ENCODE measurements at places on chromosomes 7 and 10.

DNA sequence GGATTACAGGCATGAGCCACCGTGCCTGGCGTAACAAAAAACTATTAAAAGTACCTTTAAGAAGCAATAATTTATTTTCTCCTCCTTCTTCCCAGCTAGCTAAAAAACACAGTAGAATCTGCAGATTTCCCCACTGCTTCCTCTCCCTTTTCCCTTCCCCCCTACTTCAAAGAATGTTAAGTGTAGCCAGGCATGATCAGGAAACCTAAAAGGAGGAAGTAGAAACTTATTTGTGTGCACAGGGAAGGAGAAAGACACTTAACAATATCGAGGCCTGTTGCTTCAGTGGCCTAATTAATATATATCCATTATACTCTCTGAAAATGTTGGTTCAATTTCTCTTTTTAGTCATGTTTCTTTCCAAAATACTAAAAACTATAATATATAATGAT lies 127.7 kb downstream of the NRBF2 start:
- no peak for DNase-seq

- DNase-seq, result no peak
Measured at GRCh38 chr10:4670737-4671136, 155.3 kb upstream of the AKR1E2 start.

GRCh38 chr10:86535132-86535882 lies 13.7 kb upstream of the WAPL start:
- peak; percentile 91 for DNase-seq

DNA sequence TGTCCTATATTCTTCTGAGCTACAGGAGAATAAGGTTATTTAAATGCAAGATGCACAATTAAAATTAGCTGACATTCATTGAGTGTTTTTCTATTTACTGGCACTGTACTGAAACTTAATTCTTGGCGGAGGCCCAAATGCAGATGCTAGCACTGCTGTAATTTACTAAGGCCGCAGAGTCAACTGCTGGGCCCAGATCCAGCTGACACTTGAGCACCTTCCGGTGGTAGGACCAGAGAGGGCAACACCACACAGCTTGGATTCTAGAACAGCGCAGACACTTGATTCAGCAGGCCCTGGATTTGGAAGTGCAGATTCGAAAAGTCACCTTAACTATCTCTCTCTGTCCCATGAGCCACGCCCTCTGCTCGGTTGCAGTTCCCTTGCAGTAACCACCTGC lies 228.6 kb upstream of the TMEM72 start:
- DNase-seq, result no peak

DNA sequence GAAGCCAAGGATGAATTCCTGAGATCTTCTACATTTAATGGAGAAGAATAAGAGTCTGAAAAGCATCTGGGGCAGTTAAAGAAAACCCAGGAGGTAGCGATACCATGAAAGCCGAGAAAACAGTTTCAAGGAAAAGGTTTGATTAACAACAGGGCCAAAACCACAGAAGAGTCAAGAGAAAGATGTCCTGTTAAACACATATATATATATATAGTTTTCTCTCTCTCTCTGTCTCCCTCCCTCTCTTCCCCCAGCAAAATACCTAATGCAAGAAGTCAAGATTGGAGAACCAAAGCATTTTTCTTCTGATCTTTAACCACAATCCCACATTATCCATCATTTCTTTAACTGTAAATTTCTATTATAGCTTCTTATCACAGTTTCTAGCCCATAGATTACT lies 261.4 kb downstream of the SNX13 start:
- no peak for DNase-seq

- DNase-seq, result no peak
Measured at GRCh38 chr7:18179093-18179492, 151.4 kb upstream of the PRPS1L1 start.

DNA sequence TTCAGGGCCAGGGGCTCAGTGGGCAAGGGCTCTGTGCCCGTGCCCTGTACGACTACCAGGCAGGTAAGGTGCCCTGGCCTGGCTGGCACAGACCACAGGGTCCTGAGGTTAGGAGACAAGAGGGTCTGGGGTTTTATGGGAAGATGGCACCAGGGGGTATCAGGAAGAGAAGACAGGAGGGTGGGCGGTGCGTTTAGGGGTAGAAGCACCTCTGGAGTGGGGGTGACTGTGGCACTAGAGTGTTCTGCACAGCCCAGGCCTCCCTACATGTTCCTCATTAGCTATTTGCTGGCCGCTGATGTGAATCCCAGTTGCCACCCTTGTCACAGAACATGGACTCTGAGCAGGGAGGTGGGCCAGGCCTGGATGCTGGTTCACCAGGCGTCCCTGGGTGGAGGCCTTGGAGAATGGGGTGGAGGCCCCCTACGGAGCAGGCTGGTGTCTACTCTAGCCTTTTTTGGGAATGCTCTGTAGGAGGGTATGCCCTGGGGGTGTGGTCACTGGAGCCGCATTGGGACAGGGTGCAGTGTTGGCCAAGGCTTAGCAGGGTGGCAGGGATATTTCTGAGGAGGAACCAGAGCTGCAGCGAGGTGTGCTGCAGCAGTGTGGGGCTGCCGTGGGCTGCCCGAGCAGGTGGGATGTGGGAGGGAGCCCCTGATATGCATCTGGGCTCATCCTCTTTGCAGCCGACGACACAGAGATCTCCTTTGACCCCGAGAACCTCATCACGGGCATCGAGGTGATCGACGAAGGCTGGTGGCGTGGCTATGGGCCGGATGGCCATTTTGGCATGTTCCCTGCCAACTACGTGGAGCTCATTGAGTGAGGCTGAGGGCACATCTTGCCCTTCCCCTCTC lies 5.0 kb downstream of the PGAM2 start:
- peak; percentile 33 for DNase-seq

- DNase-seq, result no peak
Measured at GRCh38 chr7:51019191-51019844, 236.6 kb upstream of the GRB10 start.

GRCh38 chr10:120181154-120181553 lies 275.9 kb upstream of the PLPP4 start:
- no peak for DNase-seq

- no peak for DNase-seq
Measured at GRCh38 chr10:61751599-61751998, 88.9 kb downstream of the CABCOCO1 start.

GRCh38 chr10:5595591-5595990 lies 70.8 kb downstream of the ASB13 start:
- peak; percentile 19 for DNase-seq

DNA sequence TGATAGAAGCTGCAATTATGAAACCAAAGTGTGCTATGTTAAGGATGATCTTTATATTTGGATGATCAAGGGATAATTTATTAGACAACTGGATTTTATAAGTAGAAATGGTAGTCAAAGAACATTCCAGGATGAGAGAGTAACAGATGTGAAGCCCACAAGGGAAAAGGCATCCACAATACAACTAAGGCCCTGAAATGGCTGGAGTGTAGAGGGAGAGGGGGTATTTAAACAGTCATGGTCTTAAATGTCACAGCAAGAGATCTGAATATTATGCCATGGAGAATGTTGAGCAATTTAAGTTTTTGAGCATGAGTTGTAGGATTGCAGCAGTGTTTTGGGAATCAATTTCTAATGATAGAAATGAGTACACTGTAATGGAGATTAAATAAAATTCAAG lies 282.3 kb upstream of the DKK1 start:
- no peak for DNase-seq

DNA sequence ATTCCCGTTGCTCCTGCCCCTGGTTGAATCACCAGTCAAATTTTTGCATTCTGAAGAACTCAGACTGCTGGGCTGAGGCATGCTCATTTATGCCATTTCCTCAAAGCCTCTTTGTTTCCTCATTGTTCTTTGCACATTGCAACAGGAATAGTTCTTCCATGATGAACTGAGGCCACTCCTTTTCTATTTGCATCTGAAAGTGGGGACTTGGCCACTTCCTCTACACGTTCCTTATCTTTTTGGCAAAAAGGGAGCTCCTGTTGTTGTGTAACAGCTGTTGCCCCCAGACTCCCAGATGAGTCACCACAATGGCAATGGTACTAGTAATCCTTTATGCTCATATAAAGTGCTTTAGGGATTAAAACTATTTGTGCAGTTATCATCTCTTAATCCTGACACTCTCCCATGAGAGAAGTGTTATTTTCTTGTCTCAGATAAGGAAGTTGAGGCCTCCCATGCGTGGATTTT lies 20.1 kb upstream of the ITPRID1 start:
- DNase-seq, result no peak

- DNase-seq, result no peak
Measured at GRCh38 chr7:192701-193480, 520 bp downstream of the FAM20C start.

DNA sequence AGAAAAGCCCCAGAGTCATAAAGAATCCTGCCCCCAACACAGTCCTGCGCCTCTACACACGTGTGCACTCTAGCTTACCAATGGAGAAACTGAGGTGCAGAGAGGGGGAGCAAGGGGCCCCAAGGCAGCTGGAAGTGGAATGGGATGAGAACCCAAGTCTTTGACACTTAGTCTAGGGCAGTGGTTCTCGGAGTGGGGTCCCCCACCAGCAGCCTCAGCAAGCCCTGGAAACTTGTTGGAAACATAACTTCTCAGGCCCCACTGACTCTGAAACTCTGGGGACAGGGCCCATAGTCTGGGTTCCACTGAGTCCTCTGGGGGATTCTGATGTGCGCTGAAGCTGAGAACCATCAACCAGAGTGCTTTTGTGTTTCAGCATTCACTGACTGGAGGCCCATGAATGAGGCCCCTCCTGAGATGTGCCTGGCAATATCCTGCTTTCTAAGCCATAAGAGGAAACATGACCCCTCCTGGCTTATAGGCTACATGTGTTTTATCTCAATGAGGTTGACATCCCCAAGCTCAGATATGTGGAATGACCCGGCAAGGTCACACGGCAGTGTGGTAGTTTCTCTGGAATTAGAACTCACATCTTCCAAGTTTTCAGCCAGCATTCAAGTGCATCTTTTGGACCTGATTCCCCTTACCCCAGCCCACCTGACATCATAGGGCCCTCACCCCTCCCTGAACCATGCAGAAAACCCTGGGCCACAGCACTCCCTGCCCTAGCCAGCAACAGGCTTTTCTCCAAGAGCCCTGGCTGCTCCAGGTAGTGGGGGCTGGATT lies 147.3 kb upstream of the PCBD1 start:
- no peak for DNase-seq

DNA sequence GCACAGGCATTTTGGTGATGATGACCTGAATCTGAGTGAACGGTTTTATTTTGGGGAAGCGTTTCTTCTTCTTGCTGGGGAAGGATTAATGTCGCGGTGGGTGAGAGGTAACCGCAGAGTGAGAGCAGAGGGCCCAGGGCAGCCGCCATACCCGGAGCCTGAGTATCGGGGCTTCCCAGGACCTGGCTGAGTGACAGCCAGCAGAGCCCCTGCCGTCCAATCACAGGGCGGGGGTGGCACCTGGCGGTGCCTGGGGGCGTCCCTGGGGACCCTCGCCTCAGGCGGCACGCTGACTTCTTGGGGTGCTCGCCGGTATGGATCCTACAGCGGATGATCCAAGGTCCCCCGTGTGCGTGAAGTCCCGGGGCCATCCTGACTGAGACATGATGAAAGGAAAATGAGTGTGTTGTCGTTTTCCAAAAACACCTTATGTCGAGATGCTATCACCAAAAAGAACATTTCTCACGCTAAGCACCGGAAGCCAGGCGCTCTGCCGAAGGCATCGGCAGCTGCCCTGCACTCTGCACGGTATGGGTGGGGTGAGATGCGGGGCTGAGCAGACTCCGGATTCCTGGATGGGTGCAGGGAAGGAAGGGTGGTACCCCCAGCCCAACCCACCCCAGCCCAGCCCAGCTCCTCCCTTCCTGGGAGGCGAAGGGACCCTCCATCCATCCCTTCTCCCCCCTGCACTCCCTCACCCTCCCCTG lies 227.9 kb upstream of the SHH start:
- DNase-seq, result no peak

DNA sequence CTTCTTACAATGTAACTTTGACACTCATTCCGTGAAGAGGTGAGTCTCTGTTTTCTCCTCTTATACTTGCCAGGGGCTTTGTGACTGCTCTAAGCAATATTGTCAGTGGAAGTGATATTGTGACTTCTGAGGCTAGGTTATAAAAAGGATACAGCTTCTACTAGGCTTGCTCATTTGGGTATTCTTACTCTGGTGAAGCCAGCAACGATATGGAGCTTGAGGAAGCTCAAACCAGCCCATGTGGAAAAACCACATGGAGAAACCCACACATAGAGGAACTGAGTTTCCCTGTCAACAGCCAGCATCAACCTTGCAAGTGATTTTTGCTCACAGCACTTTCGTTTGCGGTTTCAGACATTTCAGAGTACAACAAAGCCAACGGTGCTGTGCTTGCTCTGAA lies 149.6 kb upstream of the SEMA3E start:
- no peak for DNase-seq

- DNase-seq, result no peak
Measured at GRCh38 chr7:95526128-95526738, 40.5 kb downstream of the ASB4 start.

DNA sequence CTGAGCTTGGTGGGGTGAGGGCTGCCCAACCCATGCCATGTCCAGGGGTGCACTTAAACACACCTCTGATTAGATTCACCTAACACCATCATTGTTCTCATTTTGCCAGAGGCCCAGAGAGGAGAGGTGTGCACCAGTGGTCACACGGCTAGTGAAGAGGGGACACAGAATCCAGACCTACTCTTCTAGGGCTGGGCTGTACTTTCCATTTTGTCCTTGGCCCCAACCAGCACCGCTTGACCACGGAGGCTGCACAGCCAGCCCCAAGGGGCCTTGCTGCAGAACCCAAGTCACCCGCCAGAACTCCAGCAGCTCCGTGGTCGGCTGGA lies 246 bp upstream of the WDFY4 start:
- DNase-seq, result no peak

- DNase-seq, result no peak
Measured at GRCh38 chr10:47421057-47421952, 37.2 kb upstream of the ZNF488 start.

DNA sequence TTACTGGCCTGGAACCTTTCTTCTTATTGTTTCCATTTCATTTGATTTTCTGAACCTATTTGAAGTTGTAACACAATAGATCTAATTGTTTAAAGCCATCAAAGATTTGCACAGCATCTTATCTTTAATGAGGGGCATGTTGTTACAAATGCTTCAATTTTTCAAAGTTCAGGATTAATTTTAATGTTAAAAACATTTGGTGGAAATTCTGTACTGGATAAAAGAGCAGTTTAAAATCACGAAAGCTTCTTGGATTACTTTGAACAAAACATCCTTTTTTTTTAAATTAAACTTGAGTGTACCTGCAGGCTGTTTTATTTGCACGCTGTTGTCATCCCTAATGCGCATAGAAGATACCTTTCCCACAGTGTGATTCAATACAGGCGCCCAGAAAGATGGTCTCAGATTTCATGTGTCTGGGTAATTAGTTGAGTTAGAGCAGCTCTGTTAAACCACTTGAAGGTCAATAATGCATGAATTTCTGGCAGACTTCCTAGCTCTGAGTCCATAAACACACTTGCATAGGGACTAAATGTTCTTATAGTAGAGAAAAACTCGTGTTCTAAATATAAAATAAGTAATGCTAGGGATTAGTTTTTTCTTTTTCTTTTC lies 29.3 kb upstream of the DDX50 start:
- no peak for DNase-seq

GRCh38 chr10:30166929-30167328 lies 107.5 kb upstream of the JCAD start:
- no peak for DNase-seq

GRCh38 chr7:138074121-138074520 lies 2.1 kb upstream of the AKR1D1 start:
- DNase-seq, result no peak

GRCh38 chr7:34313289-34313688 lies 344.7 kb upstream of the NPSR1 start:
- DNase-seq, result no peak

GRCh38 chr7:73569042-73569608 lies 9.3 kb downstream of the TBL2 start:
- DNase-seq, result no peak

GRCh38 chr7:82566752-82567151 lies 123.2 kb upstream of the CACNA2D1 start:
- no peak for DNase-seq

Measured in lower lobe of right lung (tissue), 2 donors.